ENCODE measurements at places on chromosomes 4 and X.
A peak's percentile ranks its signal among the peaks of the same experiment; 100 is the strongest.

DNA sequence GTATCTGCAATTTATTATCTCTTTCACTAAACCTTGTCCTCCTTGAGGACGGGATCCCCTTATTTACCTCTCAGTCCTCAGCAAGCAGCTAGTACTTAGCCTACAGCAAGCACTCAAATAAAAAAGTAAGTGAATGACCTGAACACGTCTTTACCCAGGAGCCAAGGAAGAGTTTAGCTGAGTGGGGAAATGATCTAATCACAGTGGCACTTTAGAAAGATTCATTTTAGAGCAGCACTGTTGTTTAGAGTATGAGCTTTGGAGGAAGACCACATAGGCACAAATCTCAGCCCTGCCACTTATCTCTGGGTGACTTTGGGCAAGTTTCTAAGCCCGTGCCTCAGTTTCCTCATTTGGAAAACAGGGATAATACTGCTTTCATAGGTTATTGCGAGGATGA lies 2.7 kb downstream of the FAM120C start:
- no peak for DNase-seq

DNA sequence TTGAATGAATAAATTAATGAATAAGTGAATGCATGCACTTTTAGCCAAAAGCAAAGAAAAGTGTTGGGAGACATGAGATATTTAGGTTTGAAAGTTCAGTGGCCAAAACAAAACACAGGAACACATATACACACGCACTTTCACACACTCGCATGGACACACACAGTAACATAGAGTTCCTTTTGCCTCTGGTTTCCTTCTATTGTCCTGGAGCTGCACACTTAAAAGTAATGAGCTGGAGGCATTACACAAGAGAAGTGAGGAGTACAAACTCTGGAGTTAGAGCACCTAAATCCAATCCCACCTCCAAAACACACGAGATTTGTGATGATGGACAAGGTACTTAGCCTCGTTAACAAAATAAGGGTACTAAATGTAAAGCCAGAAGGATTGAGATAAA lies 18.7 kb downstream of the PPA2 start:
- no peak for DNase-seq

- no peak for DNase-seq
These were observed 37.8 kb upstream of the HCCS start for GRCh38 chrX:11073381-11073780.

- DNase-seq = no peak
These were observed 1.5 kb downstream of the ZNF718 start for GRCh38 chr4:125833-126232.

- no peak for DNase-seq
These were observed 55.1 kb downstream of the GALNT7 start for GRCh38 chr4:173223743-173224142.

DNA sequence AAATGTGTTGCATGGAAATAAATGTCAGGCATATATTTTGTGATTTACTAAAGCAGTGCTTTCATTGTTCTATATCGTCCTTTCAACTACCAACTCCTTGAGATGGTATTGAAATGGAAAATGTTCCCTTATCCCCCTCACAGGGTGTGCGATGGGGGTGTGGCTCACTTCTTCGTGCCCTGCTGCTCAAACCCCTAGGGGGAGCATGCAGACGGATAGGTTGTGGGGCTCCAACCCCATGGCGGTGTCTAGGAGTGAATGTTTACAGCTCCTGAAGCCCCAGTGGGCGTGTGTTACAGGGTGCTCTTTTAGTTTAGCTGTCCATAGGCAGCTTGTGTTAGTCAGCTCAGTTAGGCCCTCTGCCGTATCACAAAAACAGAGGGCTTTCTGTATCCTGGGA lies 287.7 kb upstream of the EMCN start:
- DNase-seq = no peak

DNA sequence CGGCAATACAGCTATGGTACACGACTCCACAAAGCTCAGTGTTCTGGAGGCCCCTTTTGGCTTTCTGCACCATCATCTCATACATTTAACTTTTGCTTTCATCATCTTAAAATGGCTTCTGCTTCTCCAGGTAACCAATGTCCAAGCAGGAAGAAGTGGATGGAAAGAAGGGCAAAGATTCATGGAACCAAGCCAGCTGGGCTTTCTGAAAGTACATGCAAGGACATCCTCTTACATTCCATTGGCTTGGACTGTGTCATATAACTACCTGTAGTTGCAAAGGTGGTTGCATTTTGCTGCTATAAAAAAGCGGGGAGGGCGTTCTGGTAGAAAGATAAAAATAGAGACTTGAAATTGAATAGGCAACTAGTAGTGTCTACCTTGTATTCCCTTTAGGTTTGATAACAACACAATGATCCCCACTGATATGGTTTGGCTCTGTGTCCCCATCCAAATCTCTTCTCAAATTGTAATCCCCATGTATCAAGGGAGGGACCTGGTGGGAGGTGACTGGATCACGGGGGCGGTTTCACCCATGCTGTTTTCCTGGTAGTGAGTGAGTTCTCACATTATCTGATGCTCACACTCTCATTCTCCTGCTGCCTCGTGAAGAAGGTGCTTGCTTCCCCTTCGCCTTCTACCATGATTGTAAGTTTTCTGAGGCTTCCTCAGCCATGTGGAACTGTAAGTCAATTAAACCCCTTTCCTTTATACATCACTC lies 6.7 kb upstream of the FHIP1A start:
- DNase-seq = no peak

DNA sequence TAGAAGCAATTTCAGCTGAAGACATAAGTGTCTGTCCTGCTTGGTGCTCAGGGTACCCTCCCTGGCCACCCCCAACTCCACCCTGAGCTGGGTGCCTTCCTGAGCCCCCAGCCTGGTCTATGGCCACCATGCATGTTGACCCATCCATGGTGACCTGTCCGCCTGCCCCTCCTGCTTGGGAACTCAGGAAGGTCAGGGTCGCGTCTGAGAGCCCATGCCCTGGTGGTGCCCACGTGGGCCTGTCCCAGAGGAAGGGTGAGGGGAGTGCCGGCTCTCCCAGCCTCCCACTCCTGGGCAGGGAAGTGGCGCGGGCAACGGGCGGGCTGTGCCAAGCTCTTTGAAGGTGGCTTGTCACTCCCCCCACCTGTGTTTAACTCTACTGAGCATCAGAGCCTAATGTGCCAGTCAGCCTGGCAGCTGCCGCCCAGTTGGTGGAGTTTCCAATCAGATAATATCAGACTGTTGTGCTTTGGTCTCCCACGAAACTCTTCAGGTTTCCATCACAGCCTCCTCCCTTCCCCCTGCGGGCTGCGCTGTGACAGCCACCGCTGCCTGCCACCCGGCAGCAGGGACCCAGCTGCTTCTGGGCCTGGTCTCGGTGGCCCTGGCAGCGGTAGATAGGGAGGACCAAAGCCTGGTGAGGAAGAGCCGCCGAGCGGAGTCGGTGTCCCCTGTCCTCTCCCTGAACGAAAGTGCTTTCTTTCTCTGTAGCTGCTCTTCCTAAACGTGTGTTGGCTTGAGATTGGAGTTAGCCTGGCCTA lies 4.8 kb downstream of the SH3BP2 start:
- no peak for DNase-seq

DNA sequence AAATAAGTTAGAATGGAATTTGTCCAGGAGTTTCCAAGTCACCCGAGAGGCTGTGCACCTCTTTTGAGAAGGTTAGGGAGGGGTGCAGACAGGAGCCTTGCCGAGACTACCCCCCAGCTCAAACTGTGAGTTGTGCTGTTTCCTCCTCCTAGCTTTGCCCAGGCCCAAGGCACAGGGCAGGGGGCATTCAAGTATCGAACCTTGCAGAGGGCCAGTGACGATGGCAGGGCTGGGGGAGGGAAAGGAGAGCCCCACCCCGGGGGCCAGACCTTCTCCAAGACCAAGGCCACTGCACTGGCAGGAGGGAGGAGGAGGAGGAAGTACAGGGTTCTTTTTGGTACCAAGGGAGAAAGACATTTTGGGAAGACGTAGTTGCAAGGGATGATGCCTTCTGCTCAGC lies 80.6 kb downstream of the TMEM144 start:
- no peak for DNase-seq

- DNase-seq = no peak
These were observed 89.4 kb downstream of the ABLIM2 start for GRCh38 chr4:8069102-8069752.

DNA sequence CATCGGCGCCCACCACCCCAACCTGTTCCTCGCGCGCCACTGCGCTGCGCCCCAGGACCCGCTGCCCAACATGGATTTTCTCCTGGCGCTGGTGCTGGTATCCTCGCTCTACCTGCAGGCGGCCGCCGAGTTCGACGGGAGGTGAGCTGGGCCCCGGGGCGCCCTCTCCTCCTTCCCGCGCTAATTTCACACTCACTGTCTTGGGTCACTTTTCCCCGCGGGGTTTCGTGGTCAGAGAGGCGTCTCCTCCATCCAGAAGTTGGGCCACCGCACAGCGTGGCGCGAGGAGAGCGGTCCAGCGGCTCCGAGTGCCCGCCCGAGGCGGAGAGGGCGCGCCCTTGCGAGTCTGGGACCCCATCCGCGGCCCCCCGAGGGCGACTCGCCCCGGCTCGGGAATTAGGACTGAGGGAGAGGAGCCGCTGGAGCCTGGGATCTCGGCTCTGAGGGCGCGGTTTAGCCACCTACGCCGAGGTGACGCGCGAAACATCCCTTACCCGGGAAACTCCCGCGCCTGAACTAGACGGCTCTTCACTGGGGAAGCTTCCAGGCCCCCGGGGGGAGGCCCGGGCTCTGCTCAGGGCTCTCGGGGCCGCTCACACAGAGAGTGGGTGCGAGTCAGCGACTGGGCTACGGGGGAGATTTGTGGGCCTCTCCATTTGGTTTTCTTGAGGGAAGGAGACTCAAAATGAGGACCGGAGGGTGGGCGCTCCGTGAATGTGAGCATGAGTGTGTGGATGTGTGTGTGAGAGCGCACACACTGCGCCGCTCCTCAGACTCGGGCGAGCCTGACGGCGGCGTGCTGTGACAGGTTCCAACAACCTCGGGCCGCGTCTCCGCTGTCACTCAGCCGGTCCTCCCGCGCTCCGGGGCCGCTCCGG lies 551 bp downstream of the NPNT start:
- DNase-seq = peak; percentile 23

DNA sequence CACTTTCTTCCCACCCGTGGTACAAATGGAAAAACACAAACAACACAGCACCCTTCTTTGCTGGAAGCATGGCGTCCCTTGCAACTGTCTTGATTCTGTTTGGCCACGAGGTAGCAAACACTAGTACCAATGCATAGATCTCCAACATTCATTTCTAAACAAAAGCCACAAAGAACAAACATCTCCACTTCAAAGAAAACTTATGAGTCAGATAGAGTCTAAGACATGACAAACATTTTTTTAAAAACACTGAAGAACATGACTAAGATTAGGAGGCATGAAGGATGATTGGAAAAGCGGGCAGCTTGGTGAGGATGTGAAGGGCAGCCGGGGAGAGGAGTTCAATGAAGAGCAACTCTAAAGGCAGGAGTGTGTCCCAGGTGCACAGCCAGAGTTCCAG lies 197.6 kb upstream of the FAM9B start:
- no peak for DNase-seq

DNA sequence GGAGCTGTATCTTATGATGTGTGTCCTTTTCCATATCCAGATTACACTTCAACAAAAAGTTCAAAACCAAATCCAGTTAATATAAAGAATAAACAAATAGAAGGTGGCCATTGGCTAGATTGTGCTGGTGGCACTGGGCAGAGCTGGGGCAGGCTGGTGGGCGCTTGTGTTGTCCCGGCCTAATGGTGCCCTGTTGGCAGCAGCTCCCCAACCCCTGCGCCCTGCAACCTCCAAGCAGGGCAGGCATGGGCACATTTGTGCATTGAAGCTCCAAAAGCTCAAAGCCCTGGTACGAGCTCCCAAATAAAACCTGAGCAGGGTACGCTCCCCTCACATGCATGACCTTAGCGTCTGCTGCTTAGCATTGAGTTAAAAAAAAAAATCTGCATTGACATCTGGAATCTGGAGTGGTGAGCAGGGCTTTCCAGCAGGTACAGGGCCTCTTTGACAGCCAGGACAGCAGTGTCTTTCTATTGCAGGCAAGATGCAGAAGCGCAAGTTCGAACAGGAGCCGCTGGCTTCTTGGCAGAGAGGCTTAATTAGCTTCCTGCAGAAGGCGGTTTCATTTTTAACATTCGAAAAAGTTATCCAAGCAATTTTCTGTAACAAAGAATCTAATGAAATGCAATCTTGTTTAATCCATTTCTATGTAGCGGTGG lies 25.9 kb upstream of the NYX start:
- DNase-seq = no peak

DNA sequence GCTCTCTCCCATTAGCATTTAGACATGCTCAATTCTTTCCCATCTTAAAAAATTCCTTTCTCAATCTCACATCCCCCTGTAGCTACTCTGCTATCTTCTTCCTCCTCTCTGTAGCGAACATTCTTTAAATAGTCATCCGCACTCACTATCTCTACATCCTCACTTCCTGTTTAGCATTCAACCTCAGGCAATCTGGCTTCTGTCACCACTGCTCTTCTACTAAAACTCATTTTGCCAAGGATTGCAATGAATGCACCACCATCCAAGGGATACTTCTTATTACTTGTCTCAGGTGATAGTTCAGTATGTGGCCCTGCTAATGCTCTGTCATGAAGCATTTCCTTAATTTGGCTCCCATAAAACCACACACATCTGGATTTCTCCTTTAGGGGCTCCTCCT lies 10.9 kb upstream of the TET2 start:
- DNase-seq = no peak

DNA sequence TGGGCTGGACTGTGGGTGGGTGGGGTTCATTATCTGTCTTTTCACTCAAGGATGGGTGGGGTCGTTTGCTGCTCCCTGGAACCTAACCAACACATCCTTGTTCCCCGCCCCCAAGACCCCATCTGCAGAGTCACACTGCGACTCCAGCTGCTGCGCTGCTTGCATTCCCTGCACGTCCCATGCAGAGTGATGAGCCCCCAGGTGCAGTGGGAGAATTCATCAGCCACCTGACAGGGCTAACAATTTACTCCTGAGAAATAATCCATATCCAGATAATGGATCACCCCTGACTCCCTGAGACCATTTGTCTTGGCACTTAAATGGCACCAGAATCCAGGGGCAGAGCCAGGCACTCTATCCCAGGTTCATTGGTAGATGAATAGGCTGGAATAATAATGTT lies 12.4 kb upstream of the ARHGAP36 start:
- no peak for DNase-seq

DNA sequence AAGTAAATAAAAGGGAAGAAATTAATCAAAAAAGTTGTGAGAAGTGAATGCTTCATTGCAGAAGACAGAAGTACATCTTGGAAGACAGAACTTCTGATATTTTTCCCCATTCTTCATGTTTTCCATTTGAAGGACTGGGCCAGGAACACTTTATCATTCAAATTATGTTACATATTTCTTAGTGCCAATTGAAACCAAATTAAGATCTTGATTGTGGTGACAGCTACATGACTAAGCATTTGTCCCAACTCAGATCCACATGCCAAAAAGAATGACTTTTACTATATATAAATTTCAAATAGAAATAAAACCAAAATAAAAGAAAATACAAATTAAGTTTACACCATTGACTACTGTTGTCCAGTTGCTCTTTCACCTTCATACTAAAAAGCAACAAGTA lies 14.0 kb upstream of the FGF5 start:
- DNase-seq = no peak

- peak; percentile 53 for DNase-seq
These were observed 50.1 kb downstream of the FBXW7 start for GRCh38 chr4:152485726-152486276.

GRCh38 chr4:154973244-154974035 lies 192.4 kb downstream of the RBM46 start:
- DNase-seq = no peak

GRCh38 chr4:113524096-113524495 lies 237.4 kb downstream of the CAMK2D start:
- no peak for DNase-seq

Data from NCI-H2029 (cell line).